HAP-1 (cell line): ENCODE measurements at places on chromosomes 5 and 9.

DNA sequence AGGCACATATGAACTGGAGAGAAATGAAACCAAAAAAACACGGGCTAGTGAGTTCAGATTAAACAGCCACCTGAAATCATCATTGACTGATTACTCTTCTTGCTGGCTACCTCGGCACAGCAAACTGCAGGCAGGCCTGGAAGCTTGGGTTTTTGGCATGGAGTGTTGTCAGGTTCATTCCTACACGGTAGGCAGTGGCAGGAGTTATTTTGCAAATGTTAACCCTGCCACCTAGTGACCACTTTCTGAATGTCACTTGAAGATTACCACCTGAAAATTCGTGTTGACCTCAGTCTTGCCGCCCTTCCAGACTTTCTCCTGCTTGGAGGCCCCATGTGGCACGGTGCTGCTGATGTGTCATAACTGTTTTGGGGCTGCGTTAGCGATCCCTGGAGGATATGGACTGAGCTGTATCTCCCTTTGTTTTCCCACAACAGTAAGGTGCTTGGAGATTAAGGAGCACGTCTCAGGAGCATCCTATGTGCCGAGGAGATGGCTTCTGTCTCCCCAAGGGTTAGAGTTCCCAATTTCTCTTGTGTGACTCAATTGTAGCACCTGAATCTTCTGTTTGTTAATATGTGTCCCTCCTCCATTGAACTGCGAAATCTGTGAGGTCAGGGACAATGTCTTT, 12.7 kb upstream of the CD180 start:
- peak; percentile 80 for DNase-seq

- no peak for DNase-seq
Measured at GRCh38 chr9:20550326-20550725, 72.0 kb downstream of the MLLT3 start.

DNA sequence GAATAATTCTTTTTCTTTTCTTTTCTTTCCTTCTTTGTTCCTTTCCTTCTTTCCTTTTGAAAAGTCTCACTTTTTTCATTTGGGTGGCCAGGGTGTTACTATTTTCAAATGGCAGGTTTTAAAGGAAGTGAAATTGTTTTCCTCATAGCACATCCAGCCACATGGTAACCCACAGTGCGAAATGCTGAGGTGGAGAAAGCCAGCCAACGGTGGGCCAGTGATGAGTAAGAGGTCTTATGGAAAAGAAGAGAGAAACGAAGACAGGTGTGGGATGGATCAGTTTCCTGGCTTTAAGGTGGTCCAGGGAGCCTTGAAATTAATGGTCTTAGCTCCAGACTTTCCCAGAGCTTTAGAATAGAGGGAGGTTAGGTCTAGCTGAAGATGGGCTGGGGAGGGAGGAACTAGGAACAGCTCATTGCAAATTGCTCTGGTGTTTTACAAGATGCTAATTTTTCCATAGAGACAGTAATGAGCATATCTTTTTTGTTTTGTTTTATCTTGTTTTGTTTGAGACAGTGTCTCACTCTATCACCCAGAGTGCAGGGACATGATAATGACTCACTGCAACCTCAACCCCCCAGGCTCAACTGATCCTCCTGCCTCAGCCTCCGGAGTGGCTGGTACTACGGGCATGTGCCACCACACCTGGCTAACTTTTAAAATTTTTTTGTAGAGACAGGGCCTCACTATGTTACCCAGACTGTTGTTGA, 17.8 kb downstream of the ITK start:
- no peak for DNase-seq

GRCh38 chr9:22469928-22470544, 23.4 kb downstream of the DMRTA1 start:
- peak; percentile 65 for DNase-seq

GRCh38 chr9:106112935-106113334, 418.6 kb downstream of the TMEM38B start:
- no peak for DNase-seq

- no peak for DNase-seq
Measured at GRCh38 chr5:43497311-43498104, 13.8 kb upstream of the TMEM267 start.

GRCh38 chr5:170302653-170303501, 5.3 kb upstream of the LCP2 start:
- DNase-seq, result no peak

DNA sequence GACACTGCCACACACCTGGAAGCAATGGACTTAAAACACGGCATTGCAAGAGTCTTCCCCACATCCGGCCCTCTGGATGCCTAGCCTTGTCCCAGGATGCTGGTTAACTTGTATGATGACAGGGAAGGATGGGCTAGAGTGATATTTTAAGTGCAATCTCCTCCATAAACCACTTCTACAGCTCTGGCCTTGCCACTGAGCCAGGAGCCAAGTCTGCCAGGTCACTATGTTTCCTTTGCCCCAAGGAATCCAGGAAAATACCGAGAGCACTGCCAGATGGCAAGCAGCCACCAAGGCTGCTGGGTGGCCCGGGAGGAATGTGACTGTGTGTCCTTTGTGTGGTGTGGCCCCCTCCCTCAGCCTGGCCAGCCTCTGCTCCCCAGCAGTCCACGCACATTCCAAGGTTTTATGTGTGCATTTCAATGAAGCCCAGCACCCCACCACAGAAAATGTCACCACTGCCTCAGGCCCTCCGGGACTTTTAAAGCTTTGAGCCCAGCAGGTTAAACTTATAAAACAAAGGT, 106.0 kb downstream of the FRMD3 start:
- peak; percentile 53 for DNase-seq

GRCh38 chr5:74235552-74235951, 405.0 kb downstream of the ENC1 start:
- DNase-seq, result no peak

- no peak for DNase-seq
Measured at GRCh38 chr5:95720094-95720786, 10.9 kb upstream of the RHOBTB3 start.

DNA sequence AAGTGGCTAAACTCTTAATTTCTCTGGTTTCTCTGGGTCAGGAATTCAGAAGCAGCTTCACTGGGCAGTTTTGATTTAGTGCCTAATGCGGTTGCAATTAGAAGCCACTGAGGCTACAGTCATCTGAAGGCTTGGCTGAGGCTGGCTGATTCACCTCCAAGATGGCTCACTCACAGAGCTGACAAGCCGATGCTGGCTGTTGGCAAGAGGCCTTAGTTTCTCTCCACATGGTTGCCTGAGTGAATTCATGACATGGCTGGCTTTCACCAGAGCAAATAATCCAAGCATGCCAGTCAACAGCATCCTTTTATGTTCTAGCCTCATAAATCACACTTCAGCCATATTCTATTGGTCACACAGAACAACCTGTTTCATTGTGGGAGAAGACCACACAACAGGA, 2.8 kb upstream of the CDK7 start:
- DNase-seq, result no peak

DNA sequence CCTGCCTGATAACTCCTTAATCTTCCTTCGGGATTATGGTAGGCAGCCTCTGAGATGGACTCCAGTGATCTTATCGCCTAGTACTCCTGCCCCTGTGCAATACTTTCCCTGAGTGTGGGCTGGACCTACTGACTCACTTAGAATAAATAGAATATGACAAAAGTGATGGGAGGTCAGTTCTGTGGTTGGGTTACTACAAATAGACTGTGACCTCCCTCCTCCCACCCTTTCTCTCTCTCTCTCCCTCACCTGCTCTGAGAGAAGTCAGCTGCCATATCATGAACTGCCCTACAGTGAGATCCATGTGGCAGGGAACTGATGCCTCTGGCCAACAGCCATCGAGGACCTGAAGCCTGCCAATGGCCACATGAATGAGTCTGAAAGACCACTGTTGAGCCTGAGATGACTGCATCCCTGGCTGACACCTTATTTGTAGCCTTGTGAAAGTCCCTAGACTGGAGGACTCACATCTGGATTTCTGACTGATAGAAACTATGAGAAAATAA, 31.7 kb downstream of the NRG2 start:
- no peak for DNase-seq

DNA sequence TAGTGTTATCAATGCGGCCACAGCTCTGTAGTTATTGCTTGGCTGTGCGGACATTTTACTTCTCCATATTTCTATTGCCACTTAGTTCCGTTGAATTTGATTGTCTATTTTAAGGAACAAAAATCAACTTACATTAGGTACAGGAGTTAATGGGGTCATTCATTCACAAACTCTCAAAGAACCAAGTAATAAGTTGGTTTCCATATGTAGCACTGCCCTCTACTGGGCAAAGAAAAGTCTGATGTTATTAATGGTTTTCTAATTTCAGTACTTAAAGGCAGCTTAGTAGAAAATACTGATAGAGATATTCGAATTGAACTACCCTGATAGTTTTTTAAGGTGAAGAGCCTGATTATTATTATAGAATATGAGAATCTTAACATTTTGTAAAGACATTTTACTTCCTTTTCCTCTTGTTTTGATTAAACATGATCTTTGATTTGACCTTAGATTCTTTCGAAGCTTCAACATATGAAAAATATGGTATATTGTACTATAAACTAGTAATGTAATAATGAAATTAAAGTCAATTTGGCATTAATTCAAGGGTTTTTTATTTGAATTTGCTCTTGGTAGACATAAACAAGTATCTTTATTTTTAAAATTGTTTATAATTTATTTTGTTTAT, 119.5 kb upstream of the CTNND2 start:
- DNase-seq, result no peak

GRCh38 chr9:120396418-120396817, 183.5 kb downstream of the CDK5RAP2 start:
- no peak for DNase-seq

DNA sequence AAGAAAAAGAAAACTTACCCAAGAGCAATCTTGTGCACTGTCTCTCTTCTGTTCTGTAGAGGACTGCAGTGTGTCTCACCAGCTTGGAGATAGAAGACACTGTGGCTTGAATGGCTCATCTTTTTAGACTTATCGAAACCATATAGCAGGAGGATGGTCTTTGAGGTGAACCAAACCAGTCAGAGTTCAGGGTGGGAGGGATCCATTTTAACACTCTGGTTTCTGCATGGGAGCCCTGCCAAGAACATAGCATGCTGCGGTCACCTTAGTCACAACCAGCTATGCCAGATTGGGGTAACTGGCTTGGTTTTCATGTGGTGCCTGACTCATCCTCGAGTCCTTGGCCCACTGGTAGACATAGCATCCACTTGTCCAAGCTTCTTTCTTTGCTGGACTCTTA, 135.1 kb downstream of the PAPPA start:
- no peak for DNase-seq

DNA sequence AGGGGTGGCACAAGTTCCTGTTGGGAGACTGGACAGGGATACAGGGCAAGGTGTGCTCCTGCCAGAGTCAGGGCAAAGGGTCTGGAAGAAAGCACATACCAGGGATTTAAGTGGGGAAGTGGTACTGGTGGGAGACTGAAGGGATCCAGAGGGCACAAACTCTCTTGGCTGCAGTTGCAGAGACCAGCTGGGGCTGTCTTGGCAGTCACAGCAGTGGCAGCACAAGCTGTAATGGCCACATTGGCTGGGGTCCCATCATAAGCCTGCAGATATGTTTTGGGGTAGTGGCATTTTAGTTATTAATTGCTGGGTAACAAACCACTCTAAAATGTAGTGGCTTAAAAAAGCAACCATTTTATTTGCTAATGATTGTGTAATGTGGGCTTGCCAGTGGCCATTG, 492.2 kb downstream of the ENC1 start:
- DNase-seq, result no peak

GRCh38 chr5:155342956-155343355, 329.4 kb downstream of the KIF4B start:
- DNase-seq, result no peak

- no peak for DNase-seq
Measured at GRCh38 chr5:149140197-149141002, 893 bp upstream of the ABLIM3 start.

DNA sequence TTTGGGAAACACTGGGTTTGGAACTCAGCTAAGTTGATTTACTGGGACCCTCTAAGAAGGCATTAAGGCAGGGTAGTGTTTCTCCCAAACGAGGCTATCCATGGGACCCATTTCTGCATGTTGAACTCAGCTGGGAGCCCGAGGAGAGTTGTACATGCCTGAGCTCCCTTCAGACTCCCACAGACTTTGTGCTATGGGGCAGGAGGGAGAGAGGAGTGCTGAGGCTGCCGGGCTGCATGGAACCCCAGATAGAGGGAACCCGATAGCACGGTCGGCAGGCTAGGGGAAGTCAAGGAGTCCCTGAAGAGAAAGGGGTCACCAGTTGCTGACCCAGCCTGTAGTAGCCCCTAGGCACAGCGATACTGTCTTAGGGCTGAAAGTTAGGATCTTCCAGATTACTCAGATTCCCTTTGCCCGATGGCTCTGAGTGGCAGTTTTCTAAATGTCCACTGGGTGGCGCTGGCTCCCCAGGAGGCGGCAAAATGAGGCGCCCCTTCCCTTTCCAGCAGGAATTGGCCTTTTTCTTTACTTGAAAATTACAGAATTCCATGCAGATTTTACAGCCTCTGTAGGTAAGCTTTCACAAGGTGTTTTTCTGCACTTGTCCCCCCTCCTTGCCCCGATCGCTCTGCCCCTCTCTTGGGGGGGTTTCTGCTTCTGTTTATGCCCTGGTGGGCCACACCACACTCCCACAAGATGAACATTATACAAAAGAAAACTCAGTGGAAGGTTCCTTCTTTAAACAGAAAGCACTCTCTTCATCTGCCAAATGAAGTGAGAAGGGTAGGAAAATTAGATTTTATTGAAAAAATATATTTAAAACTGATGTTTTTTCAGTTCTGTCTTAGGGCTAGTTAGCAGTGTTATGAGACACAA, 17.8 kb downstream of the NANS start:
- peak; percentile 81 for DNase-seq

GRCh38 chr9:85978496-85978895, 37.5 kb downstream of the NAA35 start:
- no peak for DNase-seq

DNA sequence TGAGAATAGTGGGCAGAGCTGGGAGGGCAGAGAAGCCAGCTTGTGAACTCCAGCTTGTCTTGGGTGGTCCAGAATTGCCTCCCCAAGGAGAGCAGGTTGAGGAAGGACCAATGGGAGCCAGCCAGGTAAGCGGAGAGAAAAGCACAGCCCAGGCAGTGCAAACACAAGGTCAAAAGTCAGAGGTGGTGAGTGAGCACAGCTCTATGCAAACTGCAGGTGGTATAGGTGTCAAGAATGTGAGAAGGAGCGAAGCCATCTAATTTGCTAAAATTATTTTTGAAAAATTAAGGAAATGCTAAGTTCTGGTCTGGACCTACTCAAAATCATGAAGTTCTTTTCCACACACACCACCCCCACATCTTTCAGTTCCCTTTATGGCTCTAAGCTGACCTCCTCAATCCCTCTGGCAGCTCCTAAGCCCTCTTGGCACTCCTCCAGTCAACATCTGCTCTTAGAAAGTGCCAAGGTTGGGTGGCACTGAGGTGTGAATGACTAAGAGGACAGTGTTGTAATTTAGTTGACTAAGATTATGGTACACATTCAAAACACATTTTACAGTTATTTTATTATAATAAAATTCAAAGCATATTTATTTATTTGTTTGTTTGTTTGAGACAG, 6.6 kb upstream of the OTULINL start:
- no peak for DNase-seq

DNA sequence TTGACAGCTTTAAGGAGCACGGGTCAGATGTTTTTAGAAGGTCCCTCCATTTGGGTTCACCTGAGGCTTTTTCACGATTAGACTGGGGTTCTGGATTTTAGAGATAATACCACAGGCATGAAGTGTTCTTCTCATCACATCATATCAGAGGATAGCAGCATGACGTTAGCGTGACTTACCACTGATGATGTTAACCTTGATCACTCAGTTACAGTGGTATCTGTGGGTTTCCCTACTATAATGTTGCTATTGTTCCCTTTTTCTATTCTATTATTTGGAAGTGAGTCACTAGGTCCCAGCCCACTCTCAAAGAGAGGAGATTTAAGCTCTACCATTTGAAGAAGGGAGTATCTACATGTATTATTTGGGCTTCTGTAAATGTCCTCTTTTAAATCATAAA, 300.0 kb downstream of the MAST4 start:
- DNase-seq, result no peak
